Smooth muscle cell of the coronary artery (primary cell): ENCODE measurements at places on chromosomes 2 and 18. TPM values are rescaled to one million over a fixed set of nuclear protein-coding genes. Genes with fewer than 3 reads are reported as not detected.

The LOXL3 gene
- 25.5 and 62.8 TPM in 2 replicates for total RNA-seq

The PRKAG3 gene
- total RNA-seq: 4.1 TPM in 1 of 2 replicates, not detected in the other

The MC2R gene
- total RNA-seq: not detected in 2 replicates

The COL4A3 gene
- 7.3 and 8.3 TPM in 2 replicates for total RNA-seq

The C2orf72 gene
- under 0.01 and 0.23 TPM in 2 replicates for total RNA-seq

The CFAP65 gene
- not detected in 2 replicates for total RNA-seq

The SETBP1 gene
- 2.3 and 3.3 TPM in 2 replicates for total RNA-seq

The SEPTIN2 gene
- 425 and 506 TPM in 2 replicates for total RNA-seq

The CRYGC gene
- not detected in 2 replicates for total RNA-seq

The TMEM150A gene
- 8.6 and 11.0 TPM in 2 replicates for total RNA-seq

The SLC5A7 gene
- not detected in 2 replicates for total RNA-seq

The CXXC1 gene
- total RNA-seq: 37.7 and 50.7 TPM in 2 replicates

The CFC1 gene
- total RNA-seq: not detected in 2 replicates

The XIRP2 gene
- total RNA-seq: under 0.01 TPM in 1 of 2 replicates, not detected in the other

The IL1RL1 gene
- total RNA-seq: 0.23 and 2.0 TPM in 2 replicates

The TEKT4 gene
- total RNA-seq: not detected in 2 replicates

The TLX2 gene
- total RNA-seq: not detected in 2 replicates
